Upper lobe of left lung (tissue), 6 donors: ENCODE measurements at places on chromosomes 2 and 18.

- DNase-seq: no peak
Measured at GRCh38 chr2:1493431-1494126, 80.3 kb downstream of the TPO start.

DNA sequence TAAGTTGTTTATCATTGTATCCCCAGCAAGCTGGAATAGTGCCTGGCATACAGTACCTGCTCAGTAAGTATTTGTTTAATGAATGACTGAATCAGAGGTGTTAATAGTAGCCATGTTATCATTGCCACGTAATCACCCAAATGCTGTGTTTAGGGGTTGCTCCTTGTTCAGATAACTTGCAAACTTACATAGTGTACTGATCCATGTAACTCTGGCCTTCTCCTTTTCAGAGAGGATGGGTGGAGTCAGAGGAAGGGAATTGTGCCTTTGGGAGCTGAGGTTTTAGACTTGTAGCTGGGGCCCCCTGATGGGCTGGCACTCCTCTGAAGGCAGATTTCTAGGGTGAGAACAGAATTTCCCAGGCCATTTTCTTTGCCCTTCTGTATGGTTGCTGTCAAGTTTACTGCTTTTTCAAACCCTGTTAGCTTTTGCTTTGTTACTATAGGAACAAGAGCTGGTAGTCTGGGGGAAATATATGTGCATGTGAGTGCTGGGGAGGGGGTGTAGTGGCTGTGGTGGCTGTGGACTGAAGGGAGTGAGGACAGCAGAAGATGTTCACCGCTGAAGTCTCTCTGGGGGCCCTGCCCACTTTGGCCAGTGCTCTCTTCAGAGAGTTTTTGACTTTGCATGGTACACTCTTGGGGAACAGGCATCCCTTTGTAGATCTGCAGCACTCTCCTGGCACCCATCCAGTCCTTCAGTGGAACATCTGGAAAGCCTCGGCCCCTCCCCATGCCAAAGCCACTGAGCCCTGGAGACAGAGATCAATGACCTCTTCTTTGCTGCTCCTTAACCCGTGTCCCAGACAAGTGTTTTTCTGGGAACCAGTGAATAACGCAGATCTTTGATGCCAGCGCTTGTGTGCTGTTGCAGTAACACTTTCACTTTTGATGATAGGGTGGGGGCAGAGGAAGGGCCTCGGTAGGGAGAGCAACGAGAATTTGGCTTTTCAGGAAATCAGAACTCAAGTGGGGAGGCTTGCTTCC is 209.0 kb downstream of the PRKCE start:
- peak; percentile 41 for DNase-seq

DNA sequence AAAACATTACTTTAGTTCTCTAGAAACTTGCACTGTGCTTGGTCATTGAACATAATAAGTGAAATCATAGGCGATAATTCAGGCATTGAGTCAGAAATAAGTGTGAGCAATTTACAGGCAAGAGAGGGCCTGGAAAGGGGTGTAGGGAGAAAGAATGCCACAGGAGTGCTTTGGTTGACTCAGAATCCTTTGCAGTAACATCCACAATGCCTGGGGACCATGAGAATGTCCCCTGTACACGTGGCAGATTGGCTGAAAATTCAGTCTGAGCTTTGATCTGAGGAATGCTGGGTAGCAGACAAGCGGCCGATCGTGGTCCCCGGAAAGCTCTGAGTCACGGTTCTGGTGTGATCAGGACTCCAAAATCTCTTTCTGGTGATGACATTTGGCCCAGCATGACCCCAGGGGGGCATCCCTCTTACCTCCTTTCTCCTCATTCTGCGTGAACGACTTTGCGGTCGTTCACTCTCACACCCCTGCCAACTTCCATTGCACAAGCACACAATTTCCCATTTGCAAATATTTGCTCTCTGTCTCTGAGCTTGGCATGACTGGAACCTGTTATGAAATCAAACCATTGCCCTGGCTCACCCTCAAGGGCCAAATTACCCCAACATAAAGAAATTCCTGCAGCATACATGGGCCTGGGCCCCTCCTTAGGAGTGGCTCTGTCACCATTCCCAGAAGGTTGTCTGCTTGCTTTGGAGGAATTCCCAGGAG is 305.0 kb upstream of the EPAS1 start:
- DNase-seq: no peak

DNA sequence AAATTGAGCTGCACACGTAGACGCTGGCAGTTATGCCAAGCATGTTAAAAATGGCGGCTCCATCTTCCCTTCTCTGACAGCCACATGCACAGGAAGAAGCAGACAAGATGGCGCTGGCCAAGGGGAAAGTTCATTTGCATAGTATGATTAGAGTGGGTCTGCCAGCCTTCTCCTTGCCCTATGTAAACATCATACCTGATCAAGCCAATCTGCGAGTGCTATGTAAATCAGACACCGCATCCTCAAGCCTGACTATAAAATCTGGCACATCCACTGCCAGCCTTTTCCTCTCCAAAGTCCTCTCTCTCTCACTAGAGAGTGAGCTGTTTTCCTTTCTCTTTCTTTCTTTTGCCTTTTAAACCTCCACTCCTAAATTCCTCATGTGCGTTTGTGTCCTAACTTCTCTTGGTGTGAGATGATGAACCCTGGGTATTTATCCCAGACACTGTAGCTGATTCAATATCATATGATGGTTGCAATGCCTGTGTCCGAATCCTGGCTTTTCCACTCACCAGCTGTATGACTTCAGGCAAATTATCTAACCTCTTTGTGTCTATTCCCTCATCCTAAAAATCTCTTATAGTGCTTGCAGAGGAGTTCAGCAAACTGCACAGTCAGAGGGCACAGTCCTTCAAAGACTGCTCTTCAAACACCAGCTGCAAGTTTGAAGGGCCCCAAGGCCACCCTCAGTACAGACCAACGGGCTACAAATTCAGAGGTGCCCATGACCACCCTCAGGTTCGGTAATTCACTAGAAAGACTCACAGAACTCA is 39.3 kb upstream of the ITSN2 start:
- DNase-seq: no peak

GRCh38 chr18:9876867-9877654 is 8.7 kb upstream of the TXNDC2 start:
- no peak for DNase-seq
